ENCODE measurements at places on chromosomes 3 and 15. TPM values are rescaled to one million over a fixed set of nuclear protein-coding genes. Genes with fewer than 3 reads are reported as not detected.

The C2CD4B gene
- not detected for total RNA-seq

The C3orf52 gene
- total RNA-seq, result 10.7 TPM

The MB21D2 gene
- 5.6 TPM for total RNA-seq

The CTXN2 gene
- total RNA-seq, result not detected

The CPNE9 gene
- total RNA-seq, result not detected

The CFAP161 gene
- 4.0 TPM for total RNA-seq

The ANKRD34C gene
- total RNA-seq, result not detected

The GRM2 gene
- total RNA-seq, result 0.25 TPM

The MCF2L2 gene
- total RNA-seq, result not detected

The ST6GAL1 gene
- total RNA-seq, result 3.3 TPM

The MGA gene
- 64.6 TPM for total RNA-seq

The VPS33B gene
- total RNA-seq, result 5.3 TPM
